ENCODE measurements at places on chromosomes 7 and 10.

- no peak for DNase-seq
These were observed 81.4 kb upstream of the GJD4 start for GRCh38 chr10:35523670-35524225.

GRCh38 chr7:144487901-144488300 lies 84.4 kb upstream of the NOBOX start:
- no peak for DNase-seq

DNA sequence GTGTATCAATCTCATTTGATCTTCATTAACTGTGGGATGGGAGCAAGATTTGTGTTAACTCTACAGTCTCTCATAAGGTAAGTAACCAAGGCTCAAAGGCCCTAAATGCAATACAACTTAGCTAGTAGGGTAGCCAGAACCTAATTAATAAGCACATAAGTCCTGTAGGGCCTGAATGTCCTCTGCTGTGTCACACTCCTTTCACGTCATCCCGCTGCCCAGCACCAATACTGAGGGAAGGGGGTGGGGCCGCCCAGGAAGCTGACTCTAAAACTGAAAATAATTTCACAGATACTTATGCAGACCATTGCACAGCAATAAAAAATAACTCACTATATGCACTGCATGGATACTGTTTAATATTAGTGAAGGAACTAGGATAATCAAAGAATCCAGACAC lies 13.7 kb downstream of the CCDC6 start:
- no peak for DNase-seq

- DNase-seq = no peak
These were observed 27.9 kb downstream of the GTF2IRD1 start for GRCh38 chr7:74481458-74482196.

DNA sequence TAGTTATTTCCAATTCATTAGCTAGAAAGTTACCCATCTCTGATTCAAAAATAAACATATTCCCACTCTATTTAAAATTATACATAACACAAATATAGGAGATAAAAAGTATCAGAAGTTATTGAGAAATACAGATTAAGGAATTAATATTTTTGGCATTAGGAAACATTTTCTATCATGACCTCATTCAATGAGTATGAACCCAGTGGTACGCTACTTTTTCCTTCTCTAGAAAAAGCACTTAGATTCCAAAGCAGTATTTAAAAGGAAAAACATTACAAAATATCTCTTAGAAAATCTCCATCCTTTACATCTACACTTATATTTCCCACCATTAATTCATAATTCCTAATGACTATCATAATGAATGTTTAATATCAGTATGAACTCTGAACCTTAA lies 240.6 kb upstream of the GNAI1 start:
- DNase-seq = no peak

- no peak for DNase-seq
These were observed 236.1 kb downstream of the RNLS start for GRCh38 chr10:88347022-88347421.

- DNase-seq = no peak
These were observed 4.7 kb upstream of the NRCAM start for GRCh38 chr7:108460964-108461363.

GRCh38 chr10:7707858-7708622 lies 4.9 kb downstream of the ITIH2 start:
- DNase-seq = no peak

- no peak for DNase-seq
These were observed 87.5 kb downstream of the ANKRD7 start for GRCh38 chr7:118312051-118312450.

- no peak for DNase-seq
These were observed 170.1 kb downstream of the EBF3 start for GRCh38 chr10:129793996-129794395.

DNA sequence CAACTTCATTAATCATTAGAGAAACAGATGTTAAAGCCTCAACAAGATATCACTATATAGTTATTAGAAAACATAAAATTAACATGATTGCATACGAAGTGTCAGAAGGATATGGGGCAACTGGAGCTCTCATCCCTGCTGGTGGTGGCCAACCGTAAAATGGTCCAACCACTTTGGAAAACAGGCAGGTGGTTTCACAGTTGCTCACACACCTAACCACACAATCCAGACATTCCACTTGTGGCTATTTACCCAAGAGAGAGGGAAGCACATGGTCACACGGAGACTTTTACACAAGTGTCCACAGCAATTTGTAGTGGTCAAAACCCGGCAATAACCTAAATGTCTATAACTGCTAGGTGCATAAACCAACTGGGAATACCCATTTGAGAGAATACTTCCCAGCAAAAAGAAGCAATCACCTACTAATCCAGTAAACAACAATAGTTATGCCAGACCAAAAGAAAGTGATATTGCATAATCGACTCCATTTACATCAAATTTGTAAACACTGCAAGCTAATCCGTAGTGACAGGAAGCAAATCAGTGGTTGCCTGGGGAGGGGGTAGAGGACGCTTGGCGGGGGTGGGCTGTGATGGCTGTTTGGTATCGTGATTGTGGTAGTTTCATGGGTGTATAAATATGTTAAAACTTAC lies 91.8 kb downstream of the LARP4B start:
- DNase-seq = no peak

GRCh38 chr7:17207220-17207619 lies 91.2 kb upstream of the AHR start:
- DNase-seq = no peak

GRCh38 chr7:30995536-30995935 lies 31.8 kb downstream of the GHRHR start:
- DNase-seq = no peak

- DNase-seq = peak; percentile 1
These were observed 664 bp upstream of the C10orf88 start for GRCh38 chr10:122954731-122955050.

Data from nephron progenitor cell (in vitro differentiated cells).